Activated CD4-positive, CD25-positive, alpha-beta regulatory T cell treated with anti-CD3 and anti-CD28 coated beads, Interleukin-2, amount 50 U/mL, for 72 hours (primary cell): ENCODE measurements at places on chromosomes 2 and 18.

DNA sequence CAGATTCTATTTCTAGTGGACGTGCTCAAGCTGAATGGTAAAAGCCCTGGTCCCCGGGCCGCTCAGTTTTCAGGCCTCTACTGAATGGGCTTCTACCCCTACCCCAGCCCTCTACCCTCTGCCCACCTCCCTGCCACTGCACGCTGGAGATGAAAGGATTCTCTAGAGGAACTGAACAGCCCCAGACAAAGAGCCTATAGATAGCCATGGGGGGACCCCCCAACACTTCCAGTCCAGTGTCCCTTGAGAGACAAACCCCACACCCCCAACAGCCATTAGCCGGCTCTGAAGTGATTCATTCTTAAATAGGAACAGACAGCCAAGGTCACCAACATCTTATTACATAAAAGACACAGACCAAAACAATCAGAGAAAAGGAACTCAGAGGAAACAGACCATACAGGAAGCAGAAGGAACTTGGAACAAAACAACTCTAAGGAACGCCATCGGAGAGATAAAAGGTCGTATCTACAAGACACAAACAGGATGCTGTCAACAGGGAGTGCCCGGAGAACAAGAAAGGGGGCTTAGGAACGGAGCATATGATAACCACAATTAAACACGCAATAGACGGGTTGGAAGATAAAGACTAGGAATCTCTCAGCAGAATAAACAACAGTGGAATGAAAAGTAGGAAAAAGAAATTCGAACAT is 23.5 kb downstream of the TMEM37 start:
- no peak for DNase-seq

DNA sequence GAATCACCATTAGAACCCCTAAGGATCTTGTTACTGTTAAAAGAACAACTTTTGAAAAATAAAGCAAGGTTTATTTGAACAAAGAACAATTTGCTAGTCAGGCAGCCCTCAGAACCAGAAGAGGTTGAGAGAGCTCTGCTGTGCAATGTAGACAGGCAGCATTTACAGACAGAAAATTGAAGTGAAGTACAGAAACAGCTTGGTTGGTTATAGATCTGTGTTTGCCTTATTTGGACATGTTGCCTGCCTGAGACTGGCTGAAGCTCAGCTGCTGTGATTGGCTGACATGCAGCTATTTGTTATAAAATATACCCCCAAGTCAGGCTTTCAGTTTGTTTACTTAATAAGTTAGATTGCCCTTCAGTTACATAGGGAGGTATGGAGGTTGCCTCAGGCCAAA is 12.5 kb downstream of the MSTN start:
- DNase-seq, result no peak

DNA sequence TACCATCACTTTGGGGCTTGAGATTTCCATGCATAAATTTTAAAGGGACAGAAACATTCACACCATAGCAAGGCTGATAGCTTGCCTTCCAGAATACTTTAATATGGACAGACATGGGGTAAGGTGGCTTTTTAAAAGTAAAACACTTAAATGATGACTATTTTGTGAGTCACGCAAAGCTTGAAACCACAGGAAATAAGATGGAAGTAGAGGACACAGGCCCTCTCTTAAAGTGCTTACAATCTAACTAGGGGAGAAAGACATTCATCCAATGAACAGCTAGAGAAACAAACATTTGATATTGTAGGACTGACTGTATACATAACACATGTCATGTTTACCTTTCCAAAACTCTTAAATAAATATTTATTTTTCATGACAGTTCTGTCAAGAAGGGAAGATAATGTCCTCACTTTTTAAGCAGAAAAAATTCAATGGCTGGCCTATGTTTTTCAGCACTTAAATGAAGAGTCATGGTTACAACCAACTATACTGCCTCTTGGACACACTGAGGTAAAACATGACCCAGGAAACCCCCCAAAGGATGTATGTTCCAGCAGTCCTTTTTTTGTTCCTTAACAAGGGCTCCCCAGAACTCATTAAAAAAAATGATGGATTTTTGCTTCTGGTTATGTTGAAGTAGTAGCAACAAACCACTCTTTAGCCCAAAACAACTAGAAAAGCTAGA is 120.0 kb upstream of the RBMS1 start:
- no peak for DNase-seq

DNA sequence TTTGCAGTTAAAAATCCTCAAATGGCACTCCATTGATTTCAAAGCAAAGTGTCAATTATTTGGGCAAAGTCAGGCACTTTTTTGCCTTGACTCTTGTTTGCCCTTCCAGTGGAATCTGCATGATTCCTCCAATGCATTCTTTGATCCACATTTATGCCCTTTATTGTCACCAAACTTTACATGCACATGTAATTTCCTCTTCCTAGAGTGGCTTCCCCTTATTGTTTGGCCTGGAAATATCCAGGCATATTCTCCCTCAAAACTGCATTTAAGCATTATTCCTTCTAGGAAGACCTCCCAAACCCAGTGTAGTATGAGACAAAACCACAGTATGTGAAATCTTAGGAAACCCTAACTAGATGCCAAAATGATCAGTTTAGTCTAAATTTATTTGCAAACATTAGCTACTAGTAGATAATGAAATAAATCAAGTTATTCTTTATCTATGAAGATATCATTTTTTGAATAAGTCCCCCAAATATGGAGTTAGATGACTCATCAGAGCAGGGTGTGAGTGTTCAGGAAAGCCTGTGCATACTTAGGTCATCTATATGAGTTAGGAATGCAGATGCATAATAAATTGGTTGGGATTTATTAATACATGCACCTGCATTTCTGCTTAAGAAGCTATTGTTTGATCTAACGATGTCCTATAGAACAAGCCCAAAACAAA is 433.3 kb upstream of the TCF4 start:
- DNase-seq, result no peak

GRCh38 chr18:55633032-55633431 is 45.0 kb upstream of the TCF4 start:
- DNase-seq, result no peak

GRCh38 chr2:128300151-128301020 is 18.3 kb downstream of the HS6ST1 start:
- DNase-seq, result no peak

DNA sequence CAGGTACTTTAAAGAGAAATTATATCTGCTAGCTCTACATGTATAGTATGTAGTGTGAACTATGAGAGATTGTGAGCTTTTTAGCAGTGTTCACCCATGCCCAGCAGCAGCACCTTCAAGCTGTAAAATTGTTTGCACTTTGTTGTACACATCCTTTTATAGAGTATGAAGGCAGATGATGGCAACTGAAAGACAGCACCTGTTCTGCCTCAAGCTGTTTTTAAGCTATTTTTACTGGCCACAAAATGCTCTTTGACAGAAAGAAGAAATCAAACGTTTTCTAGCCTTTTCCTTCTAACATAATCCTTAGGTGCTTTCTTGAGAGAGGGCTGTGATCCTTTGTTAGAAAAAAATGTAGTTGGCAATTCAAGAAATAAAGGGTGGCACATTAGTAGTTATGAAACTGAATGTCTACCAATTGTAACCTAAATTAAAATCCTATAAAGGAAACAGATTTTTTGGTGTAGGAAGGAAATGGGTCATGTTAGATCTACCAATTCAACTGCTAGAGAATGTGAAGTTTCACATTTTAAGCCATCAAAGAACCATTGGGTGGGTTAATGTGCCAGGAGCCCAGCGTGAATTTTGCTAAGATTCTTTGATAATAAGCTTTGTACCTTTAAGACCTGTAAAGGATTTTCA is 59.5 kb downstream of the R3HDM1 start:
- DNase-seq, result no peak

DNA sequence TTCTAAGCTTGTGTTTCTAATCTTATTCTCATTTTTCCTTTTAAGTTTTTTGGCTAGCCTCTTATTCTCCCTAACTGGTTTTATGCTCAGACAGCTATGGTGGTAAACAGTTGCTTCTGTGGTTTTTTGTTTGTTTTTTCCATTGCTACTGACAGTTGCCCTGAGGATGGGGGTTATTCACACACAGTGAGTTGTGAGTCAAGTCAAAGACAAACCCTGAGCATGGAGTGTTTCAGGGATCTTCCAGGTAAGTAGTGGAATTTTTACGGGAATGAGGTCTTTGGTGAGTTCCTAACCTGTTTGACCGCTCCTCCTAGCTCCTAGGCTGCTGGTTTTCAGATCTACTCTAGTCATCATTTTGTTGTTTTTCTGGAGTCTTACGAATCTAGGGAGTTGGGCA is 162.8 kb downstream of the ZNF407 start:
- DNase-seq, result no peak

- DNase-seq, result no peak
Observed at GRCh38 chr18:41992703-41993102, 37.7 kb downstream of the PIK3C3 start.

DNA sequence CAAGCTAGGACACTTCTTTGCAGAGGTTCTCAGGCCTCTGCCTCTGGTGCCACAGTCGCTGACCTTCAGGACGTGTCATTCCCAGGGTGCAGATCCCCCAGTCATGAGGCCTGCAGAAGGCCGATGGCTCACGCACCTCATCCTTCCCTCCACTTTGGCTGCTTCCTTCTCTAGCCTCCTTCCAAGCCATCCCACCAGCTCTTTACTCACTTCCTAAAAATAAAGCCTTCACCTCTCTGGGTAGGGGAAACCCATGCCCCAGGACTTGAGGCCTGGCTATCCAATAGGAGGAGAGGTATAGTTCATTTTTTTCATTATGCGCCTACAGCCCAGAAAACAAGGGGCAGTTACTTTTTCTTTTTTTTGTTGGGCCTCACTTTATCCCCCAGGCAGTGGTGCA is 91.4 kb downstream of the B3GNT2 start:
- DNase-seq, result no peak

- peak; percentile 92 for DNase-seq
Observed at GRCh38 chr2:9951522-9952285, at the start of gene GRHL1. Gene GRHL1, plus strand, starts transcription at chr2:9951693. Its CDS starts 141 bp downstream, at chr2:9951834.

- no peak for DNase-seq
Observed at GRCh38 chr2:235725016-235725489, 231.2 kb downstream of the AGAP1 start.

DNA sequence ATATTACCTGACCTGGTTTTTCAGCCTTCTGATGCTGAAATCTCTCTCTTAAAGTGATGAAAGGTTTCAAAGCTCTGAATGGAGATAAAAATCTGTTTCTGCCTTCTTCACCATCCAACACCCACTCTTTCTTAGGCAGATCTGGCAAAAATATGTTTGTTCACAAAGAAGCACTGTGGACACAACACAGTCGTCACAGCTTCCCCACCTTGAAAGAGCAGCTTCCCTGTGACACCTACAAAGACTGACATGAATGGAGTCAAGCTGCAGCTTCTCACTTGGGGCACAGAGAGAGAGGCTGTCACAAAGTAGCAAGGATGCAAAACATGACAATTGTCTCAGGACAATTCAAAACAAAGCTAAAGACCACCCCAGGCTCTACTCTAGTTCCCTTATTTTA is 86.5 kb downstream of the ICOS start:
- DNase-seq, result no peak

GRCh38 chr18:46716336-46716735 is 40.5 kb downstream of the ST8SIA5 start:
- no peak for DNase-seq

- no peak for DNase-seq
Observed at GRCh38 chr2:7060631-7061449, 143.6 kb downstream of the RNF144A start.

DNA sequence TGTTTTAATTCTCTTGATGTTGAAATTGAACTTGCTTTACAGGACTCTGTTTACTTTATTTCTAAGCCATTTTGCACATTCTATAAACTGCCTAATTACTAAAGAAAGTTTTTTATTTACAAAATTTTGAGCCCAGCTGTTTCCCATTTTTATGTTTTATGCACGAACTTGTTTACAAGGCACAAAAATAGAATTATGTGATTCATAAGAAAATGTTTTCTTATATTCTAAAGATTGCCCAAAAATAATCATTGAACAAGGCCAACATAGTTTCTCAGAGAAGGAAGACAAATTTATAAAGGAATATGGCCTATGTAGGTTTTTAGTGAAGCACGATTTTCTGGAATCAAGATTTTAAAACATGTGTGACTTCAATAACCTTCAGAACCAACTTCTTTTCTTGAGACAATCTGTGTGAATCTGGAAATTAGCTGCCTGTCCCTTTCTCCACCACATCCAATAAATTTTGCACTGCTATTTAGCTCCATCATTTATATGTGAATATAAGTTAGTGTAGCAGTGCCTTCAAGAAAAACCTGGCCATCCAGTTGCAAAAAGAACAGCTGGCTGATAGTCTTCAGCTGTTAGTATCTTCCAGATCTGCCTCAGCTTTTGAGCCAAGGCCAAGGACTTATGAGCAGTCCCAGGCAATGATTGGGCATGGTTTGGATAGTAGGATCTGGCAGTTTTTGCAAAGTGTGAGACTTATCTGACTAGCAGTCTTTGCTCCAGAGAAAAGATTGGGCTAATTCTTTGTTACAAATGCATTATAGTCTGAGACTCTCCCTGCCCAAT is 253.2 kb upstream of the COL3A1 start:
- DNase-seq, result no peak
